PC-3 (cell line): ENCODE measurements at places on chromosomes 6 and 20. TPM values are rescaled to one million over a fixed set of nuclear protein-coding genes. Genes with fewer than 3 reads are reported as not detected.

LRRC73 gene
- 0.22 and 0.75 TPM in 2 replicates for total RNA-seq

SLC22A3 gene
- total RNA-seq: 0.47 and 0.92 TPM in 2 replicates

NHSL1 gene
- total RNA-seq: 4.8 and 6.1 TPM in 2 replicates

PAK5 gene
- not detected in 2 replicates for total RNA-seq

SNAP25 gene
- total RNA-seq: not detected in 2 replicates

ZBTB9 gene
- total RNA-seq: 7.0 and 9.1 TPM in 2 replicates

CLPSL2 gene
- total RNA-seq: not detected in 2 replicates

EMILIN3 gene
- total RNA-seq: not detected in 2 replicates

TMEM239 gene
- total RNA-seq: 0.04 TPM in 1 of 2 replicates, not detected in the other

TRIM15 gene
- not detected in 2 replicates for total RNA-seq

PHACTR1 gene
- total RNA-seq: not detected in 2 replicates

AKAP12 gene
- total RNA-seq: 109 and 146 TPM in 2 replicates
